ENCODE measurements at places on chromosomes 4 and X. TPM values are rescaled to one million over a fixed set of nuclear protein-coding genes. Genes with fewer than 3 reads are reported as not detected.

- DNase-seq, result no peak
Measured at GRCh38 chr4:161791796-161792556, 371.8 kb downstream of the FSTL5 start.

- DNase-seq, result no peak
Measured at GRCh38 chrX:84453351-84454246, 48.7 kb downstream of the HDX start.

DNA sequence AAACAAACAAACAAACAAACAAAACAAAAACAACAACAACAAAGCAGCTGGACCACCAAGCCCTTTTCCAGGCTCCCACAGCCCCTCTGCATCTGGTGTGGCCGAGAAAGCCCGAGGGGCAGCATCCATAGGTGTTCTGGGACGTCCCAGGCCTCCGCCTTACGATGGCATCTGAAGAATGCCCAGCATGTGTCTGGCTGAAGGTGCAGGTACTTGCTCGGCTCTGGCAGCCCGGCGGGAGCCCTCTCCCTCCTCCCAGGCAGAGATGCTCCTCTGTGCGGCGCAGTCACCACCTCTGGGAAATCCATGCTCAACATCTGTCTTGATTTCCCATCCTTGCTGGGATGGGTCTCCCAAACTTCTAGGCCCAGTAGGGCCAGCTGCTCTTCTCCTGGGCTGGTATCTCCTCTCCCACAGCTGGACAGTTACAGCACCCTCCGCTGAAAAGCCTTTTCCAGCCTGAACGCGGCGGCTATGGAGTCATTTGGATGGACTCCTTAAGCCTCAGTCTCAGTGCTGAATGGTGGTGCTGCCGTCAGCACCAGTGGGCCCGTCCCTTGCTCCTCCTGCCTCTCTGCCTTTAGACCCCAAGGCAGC, 4.3 kb downstream of the PSAPL1 start:
- DNase-seq, result no peak

Gene PNMA3
- polyA plus RNA-seq, result 65.1 TPM

Gene GC
- polyA plus RNA-seq, result 50.6 TPM

Gene MND1
- 6.8 TPM for polyA plus RNA-seq

Gene RPS3A
- polyA plus RNA-seq, result 4,115 TPM

Gene CAPN6
- 7.3 TPM for polyA plus RNA-seq

Measured in large intestine (tissue), 12 donors.